ENCODE measurements at places on chromosomes 12 and 14.
A peak's percentile ranks its signal among the peaks of the same experiment; 100 is the strongest.

- DNase-seq: no peak
Observed at GRCh38 chr12:122523846-122524718, 2.7 kb downstream of the RSRC2 start.

GRCh38 chr12:48022180-48022521 is 17.9 kb upstream of the COL2A1 start:
- DNase-seq: no peak

DNA sequence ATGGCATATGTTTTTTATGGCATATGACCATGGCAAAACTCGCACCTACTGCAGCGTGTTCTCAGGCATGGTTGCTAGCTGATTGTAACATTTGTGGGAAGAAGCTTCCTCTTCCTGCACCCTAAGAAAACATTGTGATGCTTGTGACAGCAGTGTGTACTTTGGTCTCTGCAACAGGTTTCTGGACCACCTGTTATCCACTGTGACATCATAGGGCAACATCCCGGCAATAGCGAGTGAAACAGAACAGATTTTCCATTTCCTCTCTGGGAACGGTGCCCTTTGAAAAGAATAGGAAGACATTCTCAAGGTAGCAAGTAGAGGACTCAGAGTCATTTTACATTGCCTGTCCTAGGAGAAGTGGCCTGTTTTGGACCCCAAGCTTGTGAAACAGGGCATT is 135.4 kb upstream of the TRHDE start:
- DNase-seq: no peak

GRCh38 chr14:99678198-99678597 is 5.9 kb upstream of the CYP46A1 start:
- no peak for DNase-seq

DNA sequence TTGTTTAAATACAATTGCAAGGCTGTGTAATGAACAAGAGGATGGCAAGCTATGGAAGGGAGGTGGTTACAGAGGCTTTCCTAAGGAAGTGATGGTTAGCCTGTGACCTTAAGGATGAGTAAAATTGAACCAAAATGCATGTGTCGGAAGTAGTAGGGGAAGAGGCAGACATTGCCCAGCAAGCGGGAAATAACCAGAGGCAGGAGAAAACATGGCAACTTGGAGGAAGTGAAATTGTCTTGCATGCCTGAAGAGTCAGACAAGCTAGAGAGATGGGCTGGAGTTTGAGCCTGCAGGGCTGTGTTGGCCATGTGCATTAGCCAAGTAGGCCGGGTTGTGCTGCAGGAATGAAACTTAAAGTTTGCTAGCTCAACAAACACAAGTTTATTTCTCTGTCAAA is 96.2 kb downstream of the BTG1 start:
- DNase-seq: no peak

GRCh38 chr12:131752451-131752850 is 41.6 kb downstream of the SFSWAP start:
- no peak for DNase-seq

DNA sequence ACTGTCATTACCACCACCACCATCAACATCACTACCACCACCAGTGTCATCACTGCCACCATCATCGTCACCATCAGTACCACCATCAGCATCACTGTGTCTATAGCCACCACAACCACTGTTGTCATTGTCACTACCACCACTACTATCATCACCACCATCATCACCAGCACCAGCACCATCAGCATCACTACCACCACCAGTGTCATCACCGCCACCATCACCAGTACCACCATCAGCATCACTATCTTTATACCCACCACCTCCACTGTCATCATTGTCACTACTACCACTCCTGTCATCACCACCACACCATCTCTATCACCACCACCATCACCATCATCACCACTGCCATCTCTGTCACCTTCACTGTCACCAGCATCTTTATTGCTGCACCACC is 60.6 kb downstream of the BEGAIN start:
- DNase-seq: no peak

DNA sequence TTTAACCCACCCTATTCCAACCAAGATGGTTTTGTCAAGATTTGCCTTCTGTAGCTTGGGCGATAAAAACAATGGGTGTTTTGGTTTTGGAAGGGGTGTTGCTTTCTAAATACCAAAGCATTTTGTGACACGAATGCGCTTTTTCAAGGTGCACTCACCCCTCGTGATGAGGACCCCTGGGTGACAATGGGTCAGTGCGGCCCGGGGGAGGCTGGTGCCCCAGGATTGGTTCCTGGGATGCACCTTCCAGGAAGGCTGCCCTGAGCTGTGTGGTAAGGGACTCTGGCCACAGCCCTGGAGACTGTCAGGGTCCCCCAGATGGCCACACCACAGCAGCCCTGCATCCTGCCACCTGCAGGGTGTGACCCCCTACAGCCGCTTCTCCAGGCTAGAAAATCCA is 180.6 kb upstream of the MYL2 start:
- DNase-seq: no peak

DNA sequence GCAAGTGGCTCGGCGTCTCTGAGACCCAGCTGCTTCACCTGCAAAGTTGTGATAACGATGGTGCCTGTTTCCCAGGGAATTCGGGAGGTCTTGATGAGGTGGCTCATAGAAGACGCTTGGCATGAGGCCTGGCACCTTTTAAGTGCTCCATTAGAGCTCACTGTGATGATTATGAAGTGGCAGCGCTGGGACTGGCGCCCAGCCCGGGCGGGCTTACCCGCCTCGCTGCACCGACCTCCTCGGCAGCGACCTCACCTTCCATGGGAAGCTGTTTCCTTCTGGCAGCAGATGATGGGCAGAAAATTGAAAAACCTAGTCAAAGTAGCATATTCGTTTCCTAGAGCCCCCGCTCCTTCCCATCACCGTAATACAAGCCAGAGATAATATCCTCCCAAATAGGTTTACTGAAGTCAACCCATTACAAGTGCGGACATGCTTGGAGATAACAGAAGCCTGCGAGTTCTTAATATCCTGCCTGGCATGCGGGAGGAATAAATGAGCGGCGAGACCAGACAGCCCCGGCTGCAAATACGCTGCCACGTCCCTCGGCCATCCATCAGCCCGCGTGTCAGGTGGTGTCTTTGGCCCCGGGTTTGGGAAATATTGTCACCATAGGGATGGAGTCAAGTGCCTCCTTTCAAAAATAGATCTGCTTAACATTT is 35.2 kb upstream of the DLK1 start:
- no peak for DNase-seq

- peak; percentile 46 for DNase-seq
Observed at GRCh38 chr12:538731-539539, 79.2 kb downstream of the B4GALNT3 start.

DNA sequence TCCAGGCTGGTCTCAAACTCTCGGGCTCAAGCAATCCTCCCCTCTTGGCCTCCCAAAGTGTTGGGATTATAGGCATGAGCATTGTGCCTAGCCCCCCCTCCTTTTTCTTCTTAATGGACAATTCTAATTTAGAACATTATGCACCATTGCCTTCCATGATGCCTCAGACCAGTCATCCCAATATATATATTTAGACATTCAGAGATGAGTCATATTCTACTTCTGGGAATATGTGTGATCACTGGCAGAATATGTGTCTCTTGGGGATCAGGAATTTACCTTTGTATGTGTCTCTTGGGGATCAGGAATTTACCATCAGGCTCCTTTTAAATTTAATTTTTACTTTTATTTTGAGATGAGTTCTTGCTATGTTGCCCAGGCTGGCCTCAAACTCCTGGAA is 7.5 kb upstream of the CCDC177 start:
- DNase-seq: no peak

DNA sequence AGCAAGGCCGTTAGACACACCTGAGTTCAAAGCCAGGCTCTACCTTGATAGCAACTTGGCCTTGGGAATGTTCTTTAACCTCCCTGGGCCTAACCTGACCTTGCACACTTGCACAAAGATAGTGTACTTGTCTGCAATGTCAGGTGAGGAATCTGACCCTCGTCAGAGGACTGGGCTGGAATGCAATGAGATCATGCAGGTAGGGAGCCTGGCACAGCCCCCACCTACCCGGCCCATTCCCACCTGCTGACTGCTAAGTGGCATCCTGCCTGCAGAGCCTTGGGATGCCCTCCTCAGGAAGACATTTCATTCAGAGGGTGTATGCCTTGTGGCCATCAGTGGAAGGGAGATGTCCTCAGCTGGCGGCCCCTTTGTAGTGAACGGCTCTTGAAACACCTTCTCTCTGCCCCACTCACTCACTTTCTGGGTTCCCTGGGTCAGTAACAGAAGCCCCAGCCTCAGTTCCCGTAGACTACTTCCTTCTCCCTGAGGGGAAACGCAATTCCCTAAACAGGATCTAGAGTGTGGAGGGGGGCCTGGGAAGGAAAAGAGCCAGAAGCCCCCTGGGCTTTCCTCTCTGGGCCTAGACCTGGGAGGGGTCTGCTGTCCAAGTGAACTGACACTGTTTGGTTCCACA is 68.0 kb upstream of the DICER1 start:
- DNase-seq: no peak

- no peak for DNase-seq
Observed at GRCh38 chr12:57129321-57129842, 1.1 kb downstream of the LRP1 start.
